ENCODE measurements at places on chromosomes 3 and 15.

DNA sequence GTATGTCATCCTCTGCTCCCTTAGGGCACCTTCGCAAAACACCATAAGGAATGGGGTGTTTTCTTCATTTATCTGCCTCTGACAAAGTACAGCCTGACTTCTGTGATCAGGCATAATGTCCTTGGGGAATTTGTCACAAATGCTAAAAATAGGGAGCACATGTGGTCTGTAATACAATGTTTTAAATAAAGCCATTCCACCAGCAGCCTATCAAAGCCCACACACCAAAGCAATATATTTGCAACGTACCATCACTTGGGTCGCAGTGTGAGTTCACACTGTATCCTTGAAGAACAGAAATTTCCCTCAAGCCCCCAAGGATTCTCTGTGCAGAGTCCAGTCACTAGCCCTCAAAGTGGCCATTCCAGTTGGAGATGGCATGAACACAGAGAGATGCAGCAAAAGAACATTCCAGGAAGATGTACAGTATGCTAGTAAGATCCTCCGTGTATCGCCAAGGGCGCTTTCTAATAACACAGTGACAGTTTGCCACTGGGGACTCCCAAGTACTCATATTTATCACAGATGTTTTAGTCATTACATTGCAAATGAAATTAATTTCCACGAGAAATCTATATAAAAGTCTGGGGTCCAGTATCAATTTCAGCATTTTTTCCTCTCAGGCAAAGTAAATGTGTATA lies 246.7 kb downstream of the MCTP2 start:
- no peak for DNase-seq

GRCh38 chr3:63029326-63029725 lies 154.1 kb upstream of the CADPS start:
- DNase-seq: no peak

DNA sequence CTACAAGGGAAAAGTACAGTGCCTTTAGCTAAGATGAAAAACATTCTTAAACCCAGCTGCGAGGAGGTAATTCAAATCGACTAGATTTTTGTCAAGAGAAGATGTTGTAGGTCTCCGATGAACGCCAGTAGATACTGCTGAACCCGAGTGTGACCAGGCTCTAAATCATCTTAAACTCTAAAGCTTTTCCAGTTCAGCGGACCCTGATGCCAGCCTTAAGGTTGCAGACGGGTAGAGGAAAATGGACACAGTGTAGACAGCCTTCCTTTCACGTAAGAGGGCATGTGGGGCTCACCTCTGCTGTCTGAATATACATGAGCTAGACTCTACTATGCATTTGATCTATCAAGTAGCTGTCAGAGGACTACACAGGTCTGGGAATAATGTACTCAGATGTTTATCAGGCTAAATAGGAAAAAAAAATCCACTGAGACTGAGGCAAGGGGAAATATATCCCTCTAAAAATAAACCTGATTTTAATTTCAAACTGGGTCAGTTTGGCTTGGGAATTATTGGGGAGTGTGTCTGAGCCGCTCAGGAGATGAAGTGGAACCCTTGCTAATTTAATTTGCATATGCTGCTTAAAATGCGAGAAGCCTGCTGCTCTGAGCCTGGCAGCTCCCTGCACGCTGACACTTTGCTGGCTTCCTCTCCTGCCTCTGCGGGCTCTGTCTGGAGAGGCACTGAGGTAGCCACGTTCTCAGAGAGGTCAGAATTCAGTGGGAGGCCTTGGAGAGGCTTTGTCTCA lies 151.9 kb downstream of the CADPS start:
- no peak for DNase-seq

GRCh38 chr3:94082391-94082937 lies 19.6 kb downstream of the NSUN3 start:
- no peak for DNase-seq

GRCh38 chr3:182092662-182093262 lies 381.0 kb downstream of the SOX2 start:
- no peak for DNase-seq
